ENCODE measurements at places on chromosomes 2 and 18. TPM values are rescaled to one million over a fixed set of nuclear protein-coding genes. Genes with fewer than 3 reads are reported as not detected.

DNA sequence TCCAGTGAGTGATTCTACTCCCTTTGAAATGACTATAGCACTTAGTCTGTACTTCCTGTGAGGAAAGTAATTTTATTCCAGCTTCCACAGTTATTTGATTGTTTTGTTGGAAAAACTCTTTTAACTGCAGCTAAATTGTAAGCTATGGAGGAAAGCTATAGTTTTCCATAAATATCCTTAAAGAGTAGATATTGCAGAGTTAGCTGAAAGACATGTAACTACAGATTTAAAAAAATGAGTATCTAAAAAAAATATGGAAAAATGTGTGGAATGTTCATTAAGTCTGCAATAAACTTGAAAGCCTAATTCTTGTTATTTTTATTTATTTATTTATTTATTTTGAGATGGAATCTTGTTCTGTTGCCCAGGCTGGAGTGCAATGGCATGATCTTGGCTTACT is 56.8 kb upstream of the AQP4 start:
- H3K27ac ChIP-seq: no peak overlapping the region
- H3K27me3 ChIP-seq: no peaks in the 10 kb centered on the region
- no peak overlapping the region for H3K4me3 ChIP-seq
- DNase-seq: no peak

DNA sequence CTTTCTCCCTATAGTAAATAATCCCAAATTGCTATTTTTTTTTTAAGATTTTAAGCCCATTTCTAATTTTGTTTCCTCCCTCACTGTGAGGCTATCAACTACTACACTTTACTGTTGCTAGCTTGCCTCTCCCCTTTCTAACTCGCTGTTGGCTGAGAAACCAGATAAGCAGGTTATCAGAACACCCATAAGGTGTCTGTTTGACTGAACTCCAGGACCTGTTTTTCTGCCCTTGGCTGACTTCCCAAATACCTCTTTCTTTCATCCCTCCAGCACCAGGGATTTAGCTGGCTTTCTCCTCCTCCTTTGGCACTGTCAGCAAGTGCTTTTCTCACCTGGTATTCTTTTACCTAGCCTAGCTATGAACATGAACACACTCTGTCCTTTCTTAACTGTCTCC is 11.1 kb downstream of the TRAK2 start:
- peaks cover 3% of the 10 kb centered on the region for H3K36me3 ChIP-seq
- peak overlapping the region; percentile 31 for H3K27ac ChIP-seq
- H3K4me1 ChIP-seq: peaks cover 4% of the 10 kb centered on the region
- H3K4me3 ChIP-seq: no peak overlapping the region
- no peaks in the 10 kb centered on the region for H3K27me3 ChIP-seq
- no peak for DNase-seq

GRCh38 chr2:239005586-239005985 is 157.7 kb downstream of the TWIST2 start:
- DNase-seq: no peak
- peaks cover 40% of the 10 kb centered on the region for H3K27me3 ChIP-seq
- peaks cover 2% of the 10 kb centered on the region for H3K36me3 ChIP-seq
- H3K4me3 ChIP-seq: no peak overlapping the region

DNA sequence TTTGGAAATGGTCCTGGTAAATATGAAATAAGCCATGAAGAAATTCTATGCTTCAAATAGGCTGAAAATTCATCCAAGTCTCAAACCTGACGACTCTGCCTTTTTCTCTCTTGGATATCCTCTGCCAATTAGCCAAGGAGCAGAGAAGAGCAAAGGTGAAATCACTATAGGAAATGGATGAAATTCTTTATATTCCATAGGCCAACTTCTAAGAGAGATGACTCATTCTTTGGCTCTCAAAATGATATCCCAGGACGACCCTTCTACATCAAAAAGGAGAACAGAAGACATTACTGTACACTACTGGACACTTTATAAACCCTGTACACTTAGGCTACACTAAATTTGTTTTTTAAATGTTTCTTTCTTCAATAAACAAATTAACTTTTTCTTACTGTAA is 22.7 kb downstream of the PDE1A start:
- H3K4me1 ChIP-seq: no peaks in the 10 kb centered on the region
- H3K27ac ChIP-seq: no peak overlapping the region
- no peaks in the 10 kb centered on the region for H3K36me3 ChIP-seq
- no peak for DNase-seq

- no peak overlapping the region for H3K4me3 ChIP-seq
- H3K27ac ChIP-seq: no peak overlapping the region
- H3K27me3 ChIP-seq: no peaks in the 10 kb centered on the region
- H3K4me1 ChIP-seq: no peaks in the 10 kb centered on the region
These were observed 136.4 kb downstream of the SH3RF3 start for GRCh38 chr2:109265369-109265768.

- no peaks in the 10 kb centered on the region for H3K27me3 ChIP-seq
- no peak overlapping the region for H3K4me3 ChIP-seq
- H3K36me3 ChIP-seq: no peaks in the 10 kb centered on the region
- no peak for DNase-seq
These were observed 441.7 kb upstream of the SOX11 start for GRCh38 chr2:5250482-5250881.

DNA sequence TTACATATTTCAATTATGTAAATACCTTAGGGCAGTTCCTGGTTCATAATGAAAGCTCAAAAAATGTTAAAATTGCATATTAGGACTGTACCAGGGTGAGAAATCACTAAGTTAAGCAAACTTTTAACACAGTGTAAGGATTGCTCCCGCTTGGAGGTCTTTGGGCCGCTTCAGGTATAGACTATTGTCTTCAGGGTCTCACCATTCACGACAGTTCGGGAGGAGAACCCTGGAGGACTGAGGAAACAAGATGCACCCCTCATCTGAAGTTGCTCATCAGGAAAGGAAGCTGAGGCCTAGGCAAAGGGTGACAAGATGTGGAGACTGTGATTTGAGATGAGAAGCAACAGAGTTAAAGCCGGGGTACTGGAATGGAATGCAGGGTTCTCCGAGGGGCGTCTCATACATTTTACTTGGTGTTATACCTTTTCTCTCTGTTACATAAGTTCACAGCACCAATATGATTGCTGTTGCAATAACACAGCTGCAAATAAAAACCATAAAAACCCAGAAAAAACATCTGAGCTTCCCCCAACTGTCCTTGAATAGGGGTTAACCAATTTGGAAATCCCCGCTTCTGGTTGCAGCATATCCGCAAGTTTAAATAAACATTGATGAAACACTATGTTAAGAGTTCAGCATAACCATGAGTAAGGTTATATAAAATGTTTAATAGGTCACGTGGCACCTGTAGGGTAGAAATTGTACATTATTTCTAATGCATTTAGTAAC is 40.1 kb downstream of the FBXO48 start:
- H3K27me3 ChIP-seq: peaks cover 6% of the 10 kb centered on the region
- H3K4me1 ChIP-seq: peaks cover 6% of the 10 kb centered on the region
- peaks cover under 1% of the 10 kb centered on the region for H3K36me3 ChIP-seq
- H3K4me3 ChIP-seq: peak overlapping the region; percentile 42

DNA sequence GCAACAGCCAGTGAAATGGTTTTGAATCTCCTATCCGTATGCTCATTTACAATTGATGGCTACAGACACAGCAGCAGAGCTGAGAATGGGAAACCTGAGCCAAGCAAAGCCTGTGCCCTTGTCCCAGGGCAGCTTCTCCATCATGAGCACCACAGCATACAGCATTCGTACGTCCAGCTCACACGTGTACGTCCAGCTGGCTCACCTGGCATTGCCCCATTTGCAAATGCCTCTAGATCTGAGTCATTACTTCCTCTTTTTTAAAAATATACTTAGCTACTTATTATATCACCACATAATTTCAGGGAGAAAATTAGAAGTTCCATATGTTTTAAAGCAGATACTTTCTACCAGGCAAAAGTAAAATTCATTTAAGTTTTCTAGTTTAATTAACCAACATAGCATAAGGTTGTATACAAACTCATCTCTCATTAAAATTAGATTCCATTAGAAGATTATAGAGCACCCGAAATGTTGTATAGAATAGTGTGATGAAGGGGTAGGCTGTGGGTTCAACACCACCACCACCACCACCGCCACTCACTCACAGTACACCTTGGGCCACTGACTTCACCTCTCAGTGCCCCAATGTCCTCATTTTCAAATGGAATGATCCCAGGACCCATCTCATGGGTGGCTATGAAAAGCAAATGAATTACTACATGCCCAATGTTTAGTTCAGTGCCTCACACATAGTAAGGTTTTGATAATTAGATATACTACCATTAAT is 31.4 kb upstream of the TMEM177 start:
- no peak overlapping the region for H3K27ac ChIP-seq
- no peak overlapping the region for H3K4me3 ChIP-seq
- no peak for DNase-seq
- H3K4me1 ChIP-seq: no peaks in the 10 kb centered on the region
- no peaks in the 10 kb centered on the region for H3K36me3 ChIP-seq
- H3K27me3 ChIP-seq: peaks cover 16% of the 10 kb centered on the region

GRCh38 chr2:216688731-216689340 is 6.5 kb downstream of the IGFBP5 start:
- no peak overlapping the region for H3K27ac ChIP-seq
- peaks cover 23% of the 10 kb centered on the region for H3K4me1 ChIP-seq
- H3K36me3 ChIP-seq: no peaks in the 10 kb centered on the region

GRCh38 chr2:190627448-190628412 is 21.2 kb upstream of the NAB1 start:
- peak; percentile 36 for DNase-seq
- peak overlapping the region; percentile 94 for H3K4me3 ChIP-seq
- H3K27me3 ChIP-seq: peaks cover 14% of the 10 kb centered on the region
- peak overlapping the region; percentile 44 for H3K27ac ChIP-seq

GRCh38 chr18:51168026-51168742 is 29.3 kb downstream of the MEX3C start:
- no peaks in the 10 kb centered on the region for H3K36me3 ChIP-seq
- no peak for DNase-seq
- H3K27me3 ChIP-seq: no peaks in the 10 kb centered on the region
- peak overlapping the region; percentile 90 for H3K27ac ChIP-seq
- H3K4me1 ChIP-seq: peaks cover 55% of the 10 kb centered on the region

KATNAL2 gene
- total RNA-seq: 1.2 TPM

ASIC4 gene
- total RNA-seq: 0.19 TPM

Data from activated T-cell treated with anti-CD3 and anti-CD28 coated beads, Interleukin-2, amount 50 U/mL, for 72 hours (primary cell).